ENCODE measurements at places on chromosomes 2 and 18.

DNA sequence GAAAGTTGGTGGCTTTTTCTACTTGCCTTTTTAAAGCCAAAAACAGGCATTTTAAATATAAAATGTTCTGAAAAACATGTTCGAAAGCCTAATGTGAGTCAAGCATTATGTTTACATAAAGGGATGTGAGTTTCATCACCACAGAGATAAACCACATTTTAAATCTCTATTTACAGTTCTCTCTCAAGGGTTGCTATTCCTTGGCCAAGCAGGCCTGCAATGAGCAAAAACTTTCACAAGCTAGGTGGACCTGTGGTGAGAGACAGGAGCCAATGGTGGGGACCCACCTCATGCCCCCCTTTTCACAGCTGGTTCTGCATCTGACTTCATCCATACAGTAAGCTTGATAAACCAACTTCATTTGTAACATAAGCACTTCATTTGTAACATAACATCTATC, 65.1 kb downstream of the CUL3 start:
- DNase-seq: no peak

GRCh38 chr2:29596584-29596983, 324.8 kb downstream of the ALK start:
- no peak for DNase-seq

GRCh38 chr2:10911291-10912075, at the start of gene KCNF1:
KCNF1 (plus strand) TSS chr2:10911934; CDS start chr2:10912427, 493 bp downstream.
- no peak for DNase-seq

GRCh38 chr18:39025531-39025930, 1459.9 kb upstream of the CELF4 start:
- no peak for DNase-seq

GRCh38 chr2:132780651-132781050, 110.6 kb upstream of the LYPD1 start:
- no peak for DNase-seq

- no peak for DNase-seq
These were observed 435.5 kb upstream of the MMADHC start for GRCh38 chr2:150023044-150023443.

- DNase-seq: no peak
These were observed 3.7 kb downstream of the HDAC4 start for GRCh38 chr2:239396881-239397681.

- no peak for DNase-seq
These were observed 55.7 kb downstream of the SCN2A start for GRCh38 chr2:165294912-165295311.

DNA sequence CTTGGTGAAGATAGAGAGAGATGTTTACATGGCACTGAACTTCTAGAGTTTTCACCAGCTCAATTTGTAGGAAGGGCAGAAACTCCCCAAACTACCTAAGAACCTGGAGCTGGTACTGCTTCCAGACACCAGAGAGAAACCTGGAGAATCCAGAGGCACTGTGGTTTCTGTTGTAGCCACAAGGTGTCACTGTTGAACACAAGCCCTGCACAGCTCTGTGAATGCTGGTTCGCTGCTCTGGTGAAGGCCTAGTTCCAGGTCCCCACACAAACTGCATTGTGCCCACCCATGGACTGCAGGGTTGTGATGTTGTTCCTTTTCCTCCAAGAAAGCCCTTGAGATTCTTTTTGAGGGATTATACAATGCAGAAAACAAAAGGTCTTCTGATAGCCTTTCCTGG, 150.5 kb upstream of the HS6ST1 start:
- DNase-seq: peak; percentile 51

GRCh38 chr18:46190667-46191066, 86.5 kb downstream of the HAUS1 start:
- DNase-seq: no peak

GRCh38 chr2:65403529-65403915, 28.9 kb downstream of the SPRED2 start:
- no peak for DNase-seq

DNA sequence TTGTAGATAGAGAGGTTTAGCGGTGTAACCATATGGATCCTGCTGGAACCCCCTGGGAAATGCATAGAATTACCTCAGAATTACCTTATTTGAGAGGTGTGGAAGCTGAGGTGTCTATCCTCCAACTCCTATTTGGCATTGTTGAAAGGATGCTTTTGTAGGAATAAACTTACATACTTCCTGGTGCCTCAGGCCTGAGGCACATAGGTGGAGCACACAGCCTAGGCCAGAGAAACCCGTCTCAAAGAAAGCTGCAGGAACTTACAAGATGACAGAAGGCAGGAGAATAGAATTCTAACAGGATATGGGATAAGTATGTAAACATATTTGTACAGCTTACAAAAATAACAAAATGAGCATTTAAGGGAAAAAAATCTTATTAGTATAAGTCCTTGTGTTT, 1507.2 kb upstream of the ZEB2 start:
- DNase-seq: no peak

DNA sequence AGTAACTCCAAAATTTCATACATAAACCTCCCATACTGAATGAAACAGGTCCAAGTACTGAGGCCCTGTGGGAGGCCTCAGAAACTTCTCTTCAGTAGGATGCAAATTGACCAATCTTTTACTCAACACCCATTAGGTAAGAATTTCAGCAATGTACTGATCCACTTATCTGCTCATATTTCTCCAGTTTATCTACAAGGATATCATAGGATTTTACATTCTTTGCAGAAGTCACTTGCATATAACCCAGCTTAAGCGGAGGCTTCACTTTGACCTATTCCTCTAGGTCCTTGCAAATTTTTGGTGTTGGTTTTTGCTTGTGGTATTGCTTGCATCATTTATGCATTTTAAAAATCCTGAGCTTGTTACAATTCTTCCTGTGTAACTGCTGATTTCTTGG, 28.8 kb upstream of the SLC3A1 start:
- no peak for DNase-seq

Measured in hematopoietic multipotent progenitor cell treated with erythropoietin and hydrocortisone succinate and interleukin-3 and kit ligand, for 8 days (in vitro differentiated cells).